ENCODE measurements at places on chromosomes 4 and X.

GRCh38 chr4:41509451-41509866, 28.5 kb upstream of the LIMCH1 start:
- no peak for DNase-seq

DNA sequence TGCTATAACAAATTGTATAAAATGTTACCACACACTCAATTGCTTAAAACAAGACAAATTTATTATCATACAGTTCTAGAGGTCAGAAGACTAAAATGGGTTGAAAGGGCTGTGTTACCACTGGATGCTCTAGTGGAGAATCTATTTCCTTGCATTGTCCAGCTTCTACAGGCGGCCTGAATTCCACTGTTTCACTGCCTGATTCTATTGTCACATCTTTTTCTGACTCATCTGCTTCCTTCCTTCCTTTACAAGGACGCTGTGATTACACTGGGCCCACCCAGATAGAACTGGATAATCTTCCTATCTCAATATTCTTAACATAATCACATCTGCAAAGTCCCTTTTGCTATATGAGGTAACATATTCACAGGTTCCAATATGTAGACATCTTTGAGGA, 19.4 kb upstream of the ARMCX1 start:
- DNase-seq: no peak

DNA sequence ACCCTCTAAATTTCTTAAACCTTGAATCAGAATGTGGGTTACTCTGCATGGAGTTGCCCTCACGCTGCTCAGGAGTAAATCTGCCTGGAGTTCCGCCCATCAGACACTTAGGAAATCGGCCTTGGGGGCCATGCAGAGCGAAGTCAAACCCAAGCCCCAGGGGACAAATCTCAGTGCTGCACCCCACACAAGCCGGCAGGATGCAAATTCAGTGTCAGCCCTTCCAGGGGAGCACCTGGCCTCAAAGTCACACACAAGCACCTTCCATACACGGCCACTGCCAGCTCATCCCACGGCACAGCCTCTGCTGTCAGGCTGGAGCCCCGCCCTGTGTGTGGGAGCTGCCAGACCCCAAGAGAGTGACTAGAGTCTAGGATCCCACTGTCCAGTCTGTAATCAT, 27.4 kb downstream of the RNF212 start:
- no peak for DNase-seq

- DNase-seq: no peak
Measured at GRCh38 chr4:95073646-95074045, 315.9 kb downstream of the BMPR1B start.

DNA sequence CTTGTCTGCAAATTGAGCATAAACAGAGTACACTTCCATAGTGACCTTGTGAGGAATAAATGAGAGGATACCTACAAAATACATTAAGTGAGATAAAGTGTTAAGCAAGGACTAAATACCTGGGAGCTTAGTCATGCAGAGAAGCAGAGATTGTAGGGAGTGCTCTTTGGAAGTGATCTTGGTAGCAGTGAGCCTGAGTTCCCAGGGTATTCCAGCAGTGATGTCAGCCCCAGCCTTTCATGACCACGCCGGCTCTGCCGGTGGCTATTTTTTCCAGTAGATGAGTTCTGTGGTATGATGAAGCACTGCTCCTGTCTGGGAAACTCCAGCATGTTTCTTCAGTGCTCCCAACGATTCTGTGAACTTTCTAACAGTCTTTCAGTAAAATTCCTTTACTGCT, 391.5 kb upstream of the IGFBP7 start:
- no peak for DNase-seq

- DNase-seq: no peak
Measured at GRCh38 chrX:16484338-16484737, 165.6 kb upstream of the S100G start.

GRCh38 chr4:117983541-117984365, 50.5 kb upstream of the NDST3 start:
- DNase-seq: no peak

DNA sequence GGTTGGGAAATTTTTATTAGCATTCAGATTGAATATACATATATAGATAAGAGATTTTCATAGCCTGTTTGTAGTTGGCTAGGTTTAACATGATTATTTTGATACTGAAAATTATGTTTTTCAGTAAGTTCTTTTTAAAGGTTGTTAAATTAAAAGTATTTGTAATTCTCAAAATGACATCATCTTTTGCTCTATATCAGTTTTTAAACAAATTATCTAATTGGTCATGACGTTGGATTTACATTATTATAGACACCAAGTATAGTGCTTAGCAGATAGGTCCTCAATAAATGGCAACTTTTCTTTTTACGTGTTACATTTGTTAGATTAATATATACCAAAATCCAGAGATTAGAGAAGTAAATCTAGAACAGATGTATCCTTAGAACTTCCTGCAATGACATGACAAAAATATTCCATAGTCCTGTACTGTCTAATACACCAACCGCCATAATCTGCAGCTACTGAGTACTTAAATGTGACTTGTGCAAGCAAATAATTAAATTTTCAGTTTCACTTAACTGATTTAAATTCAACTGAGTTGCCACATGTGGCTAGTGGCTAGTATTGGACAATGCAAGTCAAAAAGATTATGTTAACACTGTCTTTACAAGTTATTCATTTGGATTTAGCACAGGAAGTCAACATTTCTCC, 1613.1 kb upstream of the TENM3 start:
- no peak for DNase-seq

GRCh38 chrX:8190341-8190830, 19.3 kb upstream of the VCX2 start:
- no peak for DNase-seq

GRCh38 chr4:86896596-86896995, 4.4 kb upstream of the C4orf36 start:
- DNase-seq: no peak

- no peak for DNase-seq
Measured at GRCh38 chr4:155603360-155603891, 63.2 kb upstream of the GUCY1A1 start.

DNA sequence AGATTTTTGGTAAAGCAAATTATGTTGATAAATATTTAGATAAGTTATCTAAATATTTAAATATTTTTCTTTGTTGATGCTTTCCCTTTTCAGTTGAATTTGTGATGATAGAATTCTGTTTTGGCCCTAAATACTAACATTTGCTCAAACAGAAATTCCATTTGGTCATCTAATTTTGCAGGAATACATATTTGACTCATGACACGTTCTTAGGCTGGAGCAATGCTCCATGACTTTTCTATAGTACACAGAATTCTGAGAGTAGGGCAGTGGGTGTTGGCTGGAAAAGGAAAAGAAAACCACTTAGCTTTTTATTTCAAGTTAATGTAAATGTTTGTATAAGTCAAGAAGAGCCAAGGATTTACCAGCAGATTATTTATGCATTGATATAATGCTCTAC, 58.6 kb upstream of the GK2 start:
- DNase-seq: no peak

DNA sequence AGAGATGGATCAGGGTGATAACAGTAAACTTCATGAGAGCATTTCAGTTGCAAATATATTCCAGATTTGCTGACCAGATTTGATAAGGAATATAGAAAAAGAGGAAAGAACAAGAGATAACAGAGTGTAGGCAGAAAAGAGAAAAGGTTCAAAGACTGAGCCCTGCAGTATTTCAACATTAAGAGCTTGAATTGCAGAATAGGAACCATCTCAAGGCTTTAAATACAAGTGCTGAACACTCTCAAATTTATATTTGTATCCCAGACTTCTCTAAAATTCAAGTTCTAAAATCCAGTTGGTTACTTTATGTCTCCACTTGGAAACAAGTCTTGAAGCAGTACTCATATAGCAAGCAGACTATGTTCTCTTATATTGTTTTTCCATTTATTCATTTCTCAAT, 9.7 kb upstream of the MYOZ2 start:
- no peak for DNase-seq

DNA sequence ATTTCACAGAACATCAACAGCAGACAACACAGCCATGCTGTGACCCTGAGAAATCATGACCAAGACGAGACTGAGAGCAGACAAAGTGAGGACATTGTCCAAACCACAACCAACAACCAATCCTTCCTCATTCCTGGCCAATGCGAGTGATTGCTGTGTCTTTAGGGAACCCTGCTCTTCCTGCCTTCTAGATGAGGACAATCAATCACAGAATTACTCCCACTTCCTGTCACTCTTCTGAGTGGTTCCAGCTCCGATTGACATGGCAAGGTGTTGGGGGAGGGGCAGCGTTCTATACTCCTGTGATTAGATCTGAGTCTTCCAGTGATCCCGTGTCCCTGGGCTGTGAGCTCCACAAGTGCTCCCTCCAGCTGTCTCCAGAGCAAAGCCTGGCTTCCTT, 227.8 kb downstream of the STIM2 start:
- DNase-seq: no peak

GRCh38 chr4:84967243-84967690, 777 bp upstream of the WDFY3 start:
- no peak for DNase-seq

DNA sequence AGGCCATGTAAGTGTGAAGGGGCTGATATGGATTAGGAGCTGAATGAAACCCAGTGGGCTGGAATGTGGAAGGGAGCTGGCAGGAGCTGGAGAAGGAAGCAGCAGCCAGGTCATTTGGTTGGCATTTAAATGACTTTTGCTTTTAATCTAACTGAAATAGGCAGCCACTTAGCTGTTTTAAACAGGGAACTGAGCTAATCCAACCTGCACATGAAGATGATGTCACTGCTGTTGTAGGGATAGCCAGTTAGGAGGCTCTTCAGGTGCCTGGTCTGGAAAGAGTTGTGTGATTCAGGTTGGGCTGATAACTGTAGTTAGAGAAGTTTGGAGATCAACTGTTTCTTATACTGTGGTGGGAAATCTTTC, 122.4 kb downstream of the PALLD start:
- no peak for DNase-seq

GRCh38 chr4:106679063-106679462, 310.5 kb upstream of the GIMD1 start:
- DNase-seq: no peak

DNA sequence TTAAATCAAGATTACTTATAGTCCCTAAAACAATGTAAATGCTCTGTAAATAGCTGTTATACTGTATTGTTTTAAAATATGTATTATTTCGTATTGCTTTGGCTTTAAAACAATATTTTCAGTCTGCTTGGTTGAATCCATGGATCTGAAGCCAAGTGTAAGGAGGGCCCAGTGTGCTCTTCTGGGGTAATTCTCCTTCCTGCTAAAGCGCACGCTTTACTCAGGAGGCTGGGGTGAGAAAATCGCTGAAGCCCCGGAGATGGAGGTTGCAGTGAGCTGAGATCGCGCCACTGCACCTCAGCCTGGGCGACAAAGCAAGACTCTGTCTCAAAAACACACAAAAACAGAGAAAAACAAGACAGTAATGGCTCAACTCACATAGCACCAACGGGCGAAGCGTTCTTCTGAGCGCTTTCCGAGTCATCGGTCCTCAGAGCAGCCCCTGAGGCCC, 391 bp upstream of the IDUA start:
- DNase-seq: no peak

DNA sequence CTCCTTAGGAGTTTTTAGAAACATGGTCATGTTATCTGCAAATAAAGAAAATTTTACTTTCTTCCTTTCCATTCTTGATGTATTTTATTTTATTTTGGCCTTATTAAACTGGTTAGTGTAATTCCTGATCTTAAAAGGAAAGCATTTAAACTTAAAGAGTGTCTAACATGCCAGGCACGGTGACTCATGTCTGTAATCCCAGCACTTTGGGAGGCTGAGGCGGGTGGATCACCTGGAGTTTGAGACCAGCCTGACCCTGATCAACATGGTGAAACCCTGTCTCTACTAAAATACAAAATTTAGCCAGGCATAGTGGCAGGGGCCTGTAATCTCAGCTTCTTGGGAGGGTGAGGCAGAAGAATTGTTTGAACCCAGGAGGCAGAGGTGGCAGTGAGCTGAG, 281.3 kb downstream of the PTTG2 start:
- no peak for DNase-seq

- DNase-seq: no peak
Measured at GRCh38 chr4:7818399-7818911, 121.2 kb downstream of the AFAP1 start.

- no peak for DNase-seq
Measured at GRCh38 chr4:163161536-163162205, 5.0 kb downstream of the NAF1 start.

- no peak for DNase-seq
Measured at GRCh38 chrX:81201071-81201470, 642 bp downstream of the HMGN5 start.

DNA sequence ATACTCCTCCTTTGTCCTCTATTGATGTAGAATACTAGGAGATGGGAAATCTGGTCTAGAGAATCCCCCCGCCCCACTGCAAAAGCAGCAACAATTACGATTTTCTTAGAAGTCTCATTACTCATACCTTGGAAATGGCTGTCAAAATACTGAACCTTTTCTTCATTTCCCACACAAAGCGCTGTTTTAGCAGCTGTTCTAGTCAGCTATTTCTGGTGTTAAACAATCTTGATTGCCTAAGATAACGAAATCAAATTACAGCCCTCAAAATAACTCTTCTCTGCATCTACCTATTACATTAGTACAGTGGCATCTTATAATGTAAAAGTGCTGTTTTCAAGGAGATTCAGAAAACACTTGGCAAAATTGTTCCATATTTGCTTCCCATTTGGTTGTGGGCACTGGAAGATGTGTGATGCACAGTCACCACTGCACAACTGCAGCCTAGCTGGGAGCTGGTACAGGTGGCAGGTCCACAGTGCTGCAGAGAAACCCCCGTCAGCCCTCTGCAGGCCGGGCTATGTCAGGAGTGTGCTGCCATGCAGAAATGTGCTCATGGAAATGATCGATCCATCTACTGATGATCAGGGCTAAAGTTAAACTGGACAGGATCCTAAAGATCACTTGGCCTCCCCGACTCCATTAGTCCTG, 50.4 kb downstream of the TBC1D9 start:
- no peak for DNase-seq

- no peak for DNase-seq
Measured at GRCh38 chrX:128848374-128848773, 674.9 kb downstream of the SMARCA1 start.

GRCh38 chr4:2891294-2891693, 47.6 kb downstream of the ADD1 start:
- no peak for DNase-seq

- no peak for DNase-seq
Measured at GRCh38 chr4:95161781-95162469, 386.8 kb downstream of the UNC5C start.

- no peak for DNase-seq
Measured at GRCh38 chr4:2907226-2907625, 56.0 kb downstream of the NOP14 start.

DNA sequence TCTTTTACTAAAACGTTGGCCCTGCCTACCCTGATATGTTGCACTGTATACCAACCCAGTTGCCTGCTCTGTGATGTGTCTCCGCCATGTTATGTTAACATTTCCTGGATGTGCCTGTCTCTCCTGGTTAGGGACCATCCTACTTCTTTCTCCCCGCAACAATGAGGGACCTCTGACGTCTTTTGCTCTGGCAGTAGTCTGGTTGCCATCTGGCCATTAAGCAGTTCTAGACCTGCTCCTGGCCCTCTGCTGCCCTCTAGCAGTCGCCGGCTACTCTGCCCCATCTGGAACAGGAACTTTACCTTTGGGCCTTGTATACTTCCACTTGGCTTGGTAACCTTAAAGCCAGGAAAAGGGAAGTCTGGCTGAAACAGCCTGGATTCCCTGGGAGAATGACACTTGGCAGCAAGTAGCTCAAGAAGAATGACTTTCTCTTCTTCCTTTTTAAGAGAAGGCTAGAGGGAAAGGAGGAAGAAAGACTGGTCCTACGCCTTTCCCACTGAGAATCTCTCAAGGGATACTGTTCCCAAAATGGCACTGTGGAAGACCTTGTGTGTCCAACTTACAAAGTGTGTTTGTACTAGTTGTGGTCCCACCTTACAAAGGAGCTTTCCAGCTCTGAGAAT, 63.5 kb downstream of the GPC3 start:
- DNase-seq: no peak

All from activated CD4-positive, CD25-positive, alpha-beta regulatory T cell (primary cell).